ENCODE measurements at places on chromosomes 4 and X. TPM values are rescaled to one million over a fixed set of nuclear protein-coding genes. Genes with fewer than 3 reads are reported as not detected.

DNA sequence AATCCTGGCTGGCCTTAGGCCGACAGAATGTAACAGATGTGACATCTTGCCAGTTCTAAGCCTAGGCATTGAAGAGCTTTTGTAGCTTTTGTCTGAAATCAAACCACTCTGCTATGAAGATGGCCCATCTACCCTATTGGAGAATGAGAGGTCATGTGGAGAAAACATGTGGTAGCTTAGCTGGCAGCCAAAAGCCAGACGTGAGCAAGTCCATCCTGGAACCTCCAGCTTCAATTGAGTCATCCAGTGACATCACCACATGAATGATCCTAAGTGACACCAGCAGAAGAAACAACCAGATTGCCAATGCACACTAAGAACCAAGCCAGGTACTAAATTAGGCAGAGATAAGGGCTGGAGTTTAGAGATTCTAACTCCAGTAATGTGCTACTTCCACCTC lies 154.8 kb upstream of the ZFP42 start:
- no peak for DNase-seq

The PHEX gene
- not detected for total RNA-seq

The ZMAT1 gene
- total RNA-seq, result 4.4 TPM

- DNase-seq, result no peak
Observed at GRCh38 chr4:124044867-124045266, 648.3 kb downstream of the SPRY1 start.

The GYPE gene
- 0.44 TPM for total RNA-seq

The DNAAF6 gene
- total RNA-seq, result not detected

- DNase-seq, result no peak
Observed at GRCh38 chrX:136643243-136643642, 4.7 kb upstream of the CD40LG start.

DNA sequence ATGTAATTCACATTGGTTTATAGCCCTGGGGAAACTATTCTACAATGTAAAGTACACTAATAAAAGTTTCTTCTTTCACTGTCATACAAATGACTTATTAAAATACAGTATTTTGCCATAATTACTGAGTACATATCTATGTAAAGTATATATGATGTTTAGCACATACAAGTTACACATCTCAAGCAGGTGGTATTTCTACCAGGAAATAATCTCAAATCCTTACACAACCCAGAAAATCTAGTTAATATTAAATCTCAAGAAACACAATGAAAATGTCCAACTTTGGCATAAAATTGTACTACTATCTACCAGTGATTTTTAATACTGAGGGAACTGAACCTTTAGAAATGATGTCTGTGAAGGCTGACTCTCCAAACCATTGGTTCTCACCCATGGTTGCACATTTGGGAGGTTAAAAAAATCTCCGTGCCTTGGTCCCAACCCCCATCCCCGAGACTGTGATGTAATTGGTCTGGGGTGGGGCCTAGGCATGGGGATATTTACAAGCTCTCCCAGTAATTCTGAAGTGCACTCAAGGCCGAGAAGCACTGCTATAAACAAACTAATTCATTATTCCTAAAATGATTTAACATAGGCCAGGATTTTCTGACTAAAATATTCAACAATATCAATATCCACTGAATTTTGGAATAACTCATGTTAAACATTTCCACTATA lies 27.6 kb downstream of the MAP3K15 start:
- no peak for DNase-seq

DNA sequence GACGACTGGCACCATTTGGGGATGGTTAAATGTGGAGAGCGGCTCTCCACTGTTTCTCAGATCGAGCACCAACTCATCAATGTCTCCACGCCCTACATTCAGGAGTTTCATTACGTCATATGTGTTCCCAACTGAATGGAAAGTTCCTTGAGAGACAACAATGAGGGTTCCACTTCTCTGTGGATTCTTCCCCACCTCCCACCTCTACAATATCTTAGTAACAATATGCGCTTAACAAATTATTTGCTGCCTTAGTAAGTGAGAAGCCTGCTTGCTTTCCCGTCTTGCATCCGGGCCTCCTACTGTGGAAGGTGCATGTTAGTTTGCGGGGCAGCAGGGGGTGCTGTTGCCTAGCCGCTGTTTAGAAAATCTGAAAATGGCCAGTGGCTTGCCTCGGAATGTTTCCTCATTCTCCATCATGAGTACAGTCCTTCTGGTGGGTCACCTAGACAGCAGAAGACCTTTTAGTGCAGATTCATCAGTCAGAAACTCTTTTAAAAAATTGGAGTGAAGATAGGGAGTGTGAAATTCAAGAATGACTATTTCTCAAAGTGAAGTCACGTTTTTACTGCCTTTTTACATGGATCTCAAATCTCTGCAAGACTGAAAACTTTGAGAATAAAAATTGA lies 55.7 kb downstream of the PHOX2B start:
- no peak for DNase-seq

- DNase-seq, result no peak
Observed at GRCh38 chr4:124019749-124020549, 623.4 kb downstream of the SPRY1 start.

DNA sequence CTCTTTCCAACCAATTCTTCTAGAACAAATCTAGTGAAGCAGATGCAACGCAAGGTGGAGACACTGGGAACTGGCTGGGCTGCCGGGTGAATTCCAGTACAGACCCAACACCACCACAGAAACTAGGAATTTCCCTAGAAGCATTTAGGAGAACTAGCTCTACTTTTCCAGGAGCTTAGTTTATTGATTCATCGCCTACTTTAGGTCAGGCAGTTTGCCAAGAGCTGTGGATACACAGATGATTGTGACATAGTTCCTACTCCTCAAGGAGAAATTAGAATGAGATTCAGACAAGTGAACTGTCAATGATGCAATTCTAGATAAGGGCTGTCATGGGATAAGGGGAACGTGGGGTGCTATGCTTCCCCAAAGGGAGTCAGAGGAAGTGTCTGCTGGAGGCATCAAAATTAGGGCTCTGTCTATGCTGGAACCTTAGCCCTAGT lies 350.0 kb downstream of the CAMK2D start:
- no peak for DNase-seq

DNA sequence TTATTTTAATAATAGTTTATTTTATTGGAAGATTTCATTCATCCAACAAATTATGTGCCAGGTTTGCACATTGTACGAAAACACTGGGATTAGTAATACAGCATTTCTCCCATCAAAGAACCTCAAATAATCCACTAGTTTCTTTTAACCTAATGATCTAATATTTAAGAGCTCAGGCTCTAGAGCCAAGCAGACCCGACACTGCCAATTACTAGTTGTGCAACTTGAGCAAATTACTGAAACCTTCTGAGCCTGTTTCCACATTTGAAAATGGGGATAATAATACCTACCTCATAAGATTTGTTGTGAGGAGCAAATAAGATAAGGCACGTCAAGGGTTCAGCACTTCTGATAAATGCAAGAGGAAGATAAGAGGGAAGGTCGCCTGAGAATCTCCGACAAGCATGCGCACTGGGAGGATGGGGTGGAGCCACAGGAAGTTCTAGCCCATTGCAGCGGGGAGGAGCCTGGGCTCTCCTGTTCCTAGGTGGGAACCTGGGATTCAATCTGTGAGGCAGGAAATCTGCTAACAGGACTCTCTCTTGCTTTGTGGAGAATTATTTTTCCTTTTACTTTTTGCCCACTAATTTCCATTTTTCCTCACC lies 141.5 kb upstream of the SMAD1 start:
- DNase-seq, result no peak

The SLC10A4 gene
- not detected for total RNA-seq

The AMTN gene
- not detected for total RNA-seq

DNA sequence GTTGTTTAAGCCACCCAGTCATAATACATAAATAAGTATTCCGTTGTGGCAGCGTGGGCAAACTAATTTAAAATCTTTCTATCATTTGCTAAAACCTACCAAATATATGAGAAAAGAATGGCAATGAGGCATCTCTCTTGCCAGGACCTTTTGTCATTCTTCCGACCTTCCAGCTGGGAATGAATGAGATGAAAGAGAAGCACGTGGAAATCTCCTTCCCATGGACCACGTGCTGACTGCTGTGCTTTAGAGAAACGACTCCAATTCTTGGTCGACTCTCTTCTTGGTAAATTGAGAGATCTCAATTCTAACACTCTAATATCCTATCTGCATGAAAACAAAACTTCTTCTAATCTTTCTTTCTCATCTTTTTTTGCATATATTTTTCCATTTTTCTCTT lies 116.5 kb downstream of the COL25A1 start:
- DNase-seq, result no peak

DNA sequence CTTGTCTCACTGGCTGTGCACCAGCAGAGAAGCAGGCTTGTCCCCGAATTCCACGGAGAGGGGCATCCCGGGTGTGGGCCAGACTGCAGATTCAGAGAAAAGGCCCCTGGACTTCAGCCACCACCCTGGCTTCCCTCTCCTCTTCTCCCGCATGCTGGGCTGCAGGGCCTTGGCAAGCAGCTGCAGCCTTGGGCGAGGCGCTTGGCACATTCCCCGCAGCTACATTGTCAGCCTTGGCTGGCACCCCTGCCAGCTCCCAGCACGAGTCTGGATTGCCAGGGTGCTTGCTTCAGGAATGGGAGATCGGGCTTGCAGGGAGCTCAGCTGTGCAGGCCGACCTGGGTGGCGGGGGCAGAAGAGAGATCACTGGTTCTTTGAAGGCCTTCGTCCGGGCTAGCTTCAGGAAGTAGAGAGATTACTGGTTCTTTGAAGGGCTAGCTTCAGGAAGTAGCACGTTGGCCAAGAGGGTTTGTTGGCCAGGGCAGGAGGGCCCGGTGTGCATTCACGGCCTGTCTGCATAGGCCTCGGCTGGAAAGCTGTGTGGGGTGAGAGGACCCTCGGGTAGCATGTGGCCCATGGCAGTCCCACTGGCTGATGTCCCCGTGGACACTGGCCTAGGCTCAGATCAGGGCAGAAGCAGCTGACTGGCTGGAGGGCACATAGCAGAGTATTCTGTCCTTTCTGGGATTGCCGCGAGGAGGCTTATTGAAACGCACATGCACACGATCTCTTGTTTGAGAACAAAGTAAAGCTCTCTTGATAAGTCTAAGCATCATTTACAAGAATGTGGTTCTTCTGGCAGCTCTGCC lies 2.7 kb downstream of the ABCD1 start:
- no peak for DNase-seq

The PNMA6A gene
- total RNA-seq, result 2.9 TPM

The SMIM10L2A gene
- 2.7 TPM for total RNA-seq

DNA sequence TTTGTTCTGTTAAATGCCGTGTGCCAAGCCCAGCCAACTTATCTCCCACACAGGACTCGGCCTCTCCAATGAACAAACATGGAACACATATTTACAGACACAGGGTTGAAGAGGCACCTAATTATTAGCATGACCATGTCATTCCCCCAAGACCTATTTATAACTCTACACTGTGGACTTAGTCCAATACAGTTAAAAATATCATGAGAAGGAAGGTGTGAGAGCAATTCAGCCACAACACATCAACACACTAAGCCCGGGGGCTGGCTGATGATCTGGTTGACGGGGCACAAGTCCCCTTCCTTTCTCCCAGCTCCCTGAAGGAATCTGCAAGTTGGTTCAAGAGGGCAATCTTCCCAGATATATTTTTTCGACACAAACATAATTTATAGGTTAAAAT lies 28.1 kb downstream of the MANBA start:
- DNase-seq, result no peak

GRCh38 chr4:123776267-123776666 lies 379.7 kb downstream of the SPRY1 start:
- no peak for DNase-seq

The PAGE5 gene
- total RNA-seq, result not detected

The FNIP2 gene
- total RNA-seq, result 42.4 TPM

GRCh38 chr4:75909405-75909804 lies 7.2 kb upstream of the PPEF2 start:
- DNase-seq, result no peak

GRCh38 chr4:8709729-8710360 lies 117.3 kb downstream of the CPZ start:
- DNase-seq, result no peak

GRCh38 chrX:71492231-71493065 lies 40.5 kb upstream of the OGT start:
- DNase-seq, result peak; percentile 60

GRCh38 chrX:1581132-1581531 lies 10.3 kb upstream of the AKAP17A start:
- DNase-seq, result peak; percentile 59

The PAGE1 gene
- total RNA-seq, result not detected

The P2RY10 gene
- 0.43 TPM for total RNA-seq

The GIMD1 gene
- total RNA-seq, result not detected

DNA sequence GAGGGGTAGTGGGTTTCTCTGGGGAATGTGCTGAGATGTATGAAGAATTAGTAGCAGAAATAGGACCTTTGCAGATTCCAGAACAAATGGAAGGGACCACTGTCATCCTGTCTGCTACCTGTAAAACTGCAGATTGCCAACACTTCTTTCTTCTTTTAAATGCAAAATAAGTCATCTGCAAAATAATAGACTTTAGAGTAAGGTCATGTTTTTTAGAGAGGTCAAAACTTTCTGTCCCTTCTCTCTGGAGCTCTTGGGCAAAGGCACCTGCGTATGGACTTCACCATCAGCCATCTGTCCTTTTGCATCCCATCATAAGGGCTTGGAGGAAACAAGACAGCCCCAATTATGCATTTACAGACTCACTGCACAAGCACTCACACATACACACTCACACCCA lies 121.1 kb upstream of the PPARGC1A start:
- DNase-seq, result no peak

DNA sequence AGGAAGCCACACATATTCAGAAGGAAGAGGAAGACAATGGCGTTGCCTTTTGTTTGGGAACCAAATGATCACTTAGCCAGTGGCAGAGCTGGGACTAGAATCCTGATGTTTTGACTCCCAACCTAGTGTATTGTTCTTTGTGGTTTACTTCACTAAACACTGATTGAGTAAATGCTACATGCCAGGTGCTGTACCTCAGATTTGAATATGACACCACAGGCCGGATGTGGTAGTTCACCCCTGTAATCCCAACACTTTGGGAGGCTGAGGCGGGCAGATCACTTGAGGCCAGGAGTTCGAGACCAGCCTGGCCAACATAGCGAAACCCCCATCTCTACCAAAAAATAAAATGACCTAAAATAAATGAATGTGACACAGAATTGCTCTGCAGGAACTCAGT lies 8.4 kb downstream of the NDUFA1 start:
- no peak for DNase-seq

The MAGEB10 gene
- total RNA-seq, result not detected

The HSFX1 gene
- total RNA-seq, result 1.8 TPM

DNA sequence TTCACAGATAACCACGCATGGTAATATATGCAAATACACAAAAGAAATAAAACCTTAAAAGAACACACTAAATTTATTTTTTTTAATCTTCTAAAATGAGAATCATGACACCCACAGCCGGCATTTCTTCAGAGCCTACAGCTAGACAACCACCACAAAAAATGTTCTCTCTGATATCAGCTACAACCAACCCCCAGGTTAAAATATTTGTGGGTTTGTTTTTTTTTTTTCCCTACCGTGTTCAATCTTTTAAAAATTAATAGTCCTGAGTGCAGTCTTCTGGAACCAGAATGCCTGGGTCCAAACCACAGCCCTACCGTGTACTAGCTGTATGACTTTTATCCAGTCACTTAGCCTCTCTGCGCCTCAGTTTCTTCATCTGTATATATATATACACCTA lies 36.0 kb downstream of the MAML3 start:
- DNase-seq, result no peak

- no peak for DNase-seq
Observed at GRCh38 chrX:71911731-71912050, 1.0 kb downstream of the NHSL2 start.

The PCYT1B gene
- 2.4 TPM for total RNA-seq

GRCh38 chr4:3599951-3600350 lies 67.7 kb upstream of the LRPAP1 start:
- DNase-seq, result no peak

Measured in right atrium auricular region (tissue), 2 donors.